ENCODE measurements at places on chromosomes 5 and 9. TPM values are rescaled to one million over a fixed set of nuclear protein-coding genes. Genes with fewer than 3 reads are reported as not detected.
A peak's percentile ranks its signal among the peaks of the same experiment; 100 is the strongest.

GRCh38 chr5:179732918-179733771 lies 523 bp downstream of the MAML1 start:
- H3K4me3 ChIP-seq: peak overlapping the region; percentile 92
- no peaks in the 10 kb centered on the region for H3K27me3 ChIP-seq
- H3K36me3 ChIP-seq: peaks cover under 1% of the 10 kb centered on the region
- DNase-seq: peak; percentile 60
- H3K27ac ChIP-seq: peak overlapping the region; percentile 98

GRCh38 chr9:125902214-125902613 lies 155.0 kb downstream of the PBX3 start:
- no peaks in the 10 kb centered on the region for H3K36me3 ChIP-seq
- DNase-seq: no peak
- no peak overlapping the region for H3K4me3 ChIP-seq
- no peak overlapping the region for H3K27ac ChIP-seq

DNA sequence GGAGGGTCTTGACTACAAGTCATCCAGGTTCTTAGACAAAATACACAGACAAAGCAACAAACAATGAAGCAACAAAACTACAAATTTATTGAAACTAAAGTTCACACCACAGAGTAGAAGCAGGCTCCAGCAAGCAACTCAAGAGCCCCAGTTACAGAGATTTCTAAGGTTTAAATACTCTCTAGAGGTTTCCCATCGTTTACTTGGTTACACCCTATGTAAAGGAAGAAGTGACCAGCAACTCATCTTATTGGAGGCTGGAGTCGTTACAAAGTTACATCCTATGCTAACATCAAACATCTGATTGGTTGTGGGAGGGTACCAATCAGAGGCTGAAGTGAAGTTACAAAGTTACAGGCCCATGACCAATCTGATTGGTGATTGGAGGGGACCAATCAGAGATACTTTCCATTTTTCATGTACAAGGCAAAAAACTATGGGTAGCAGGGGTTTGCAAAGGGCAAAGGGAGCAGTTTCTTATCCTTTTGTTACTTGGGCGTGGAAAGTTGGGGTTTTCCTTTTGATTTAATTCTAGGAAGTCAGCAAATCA lies 2292.6 kb upstream of the C9orf72 start:
- H3K27me3 ChIP-seq: no peaks in the 10 kb centered on the region
- H3K36me3 ChIP-seq: no peaks in the 10 kb centered on the region
- no peak overlapping the region for H3K4me3 ChIP-seq
- H3K4me1 ChIP-seq: no peaks in the 10 kb centered on the region
- DNase-seq: no peak

FAM153A gene
- total RNA-seq: 4.4 TPM

DNA sequence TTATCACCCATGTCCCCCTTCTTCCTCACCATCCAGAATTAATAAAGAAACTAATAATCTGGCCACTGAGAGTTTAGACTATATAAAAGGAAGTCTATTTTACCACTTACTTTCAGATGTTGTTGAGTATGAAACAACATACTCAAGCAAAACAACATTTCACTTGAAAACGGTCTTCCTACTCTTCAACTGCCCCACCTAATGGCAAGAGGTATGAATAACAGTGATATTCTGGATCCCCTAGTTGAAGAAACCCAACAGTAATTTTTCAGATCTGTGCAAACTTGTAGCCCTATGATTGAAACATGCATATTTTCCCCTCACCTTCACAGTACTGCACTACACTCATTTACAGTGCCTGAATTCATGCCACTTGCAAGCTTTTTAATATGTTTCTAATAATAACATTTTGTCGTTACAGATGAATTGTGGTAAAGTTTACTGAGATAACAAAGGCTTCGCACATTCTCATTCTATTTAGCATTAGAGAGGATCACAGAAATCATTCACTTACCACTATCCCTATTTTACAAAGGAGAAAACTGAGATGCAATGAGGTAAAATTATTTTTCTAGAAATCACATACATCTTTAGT lies 267.9 kb upstream of the PDE4D start:
- H3K36me3 ChIP-seq: no peaks in the 10 kb centered on the region
- no peak for DNase-seq
- no peaks in the 10 kb centered on the region for H3K4me1 ChIP-seq
- H3K27ac ChIP-seq: no peak overlapping the region
- H3K27me3 ChIP-seq: no peaks in the 10 kb centered on the region
- no peak overlapping the region for H3K4me3 ChIP-seq
